ENCODE measurements at places on chromosomes 6 and 20. TPM values are rescaled to one million over a fixed set of nuclear protein-coding genes. Genes with fewer than 3 reads are reported as not detected.

- no peak for DNase-seq
These were observed 5.0 kb downstream of the ANKRD60 start for GRCh38 chr20:58223358-58223941.

Gene SOX18
- total RNA-seq: 30.5 TPM

Gene BMP5
- 0.93 TPM for total RNA-seq

Gene FOXC1
- total RNA-seq: 7.1 TPM

DNA sequence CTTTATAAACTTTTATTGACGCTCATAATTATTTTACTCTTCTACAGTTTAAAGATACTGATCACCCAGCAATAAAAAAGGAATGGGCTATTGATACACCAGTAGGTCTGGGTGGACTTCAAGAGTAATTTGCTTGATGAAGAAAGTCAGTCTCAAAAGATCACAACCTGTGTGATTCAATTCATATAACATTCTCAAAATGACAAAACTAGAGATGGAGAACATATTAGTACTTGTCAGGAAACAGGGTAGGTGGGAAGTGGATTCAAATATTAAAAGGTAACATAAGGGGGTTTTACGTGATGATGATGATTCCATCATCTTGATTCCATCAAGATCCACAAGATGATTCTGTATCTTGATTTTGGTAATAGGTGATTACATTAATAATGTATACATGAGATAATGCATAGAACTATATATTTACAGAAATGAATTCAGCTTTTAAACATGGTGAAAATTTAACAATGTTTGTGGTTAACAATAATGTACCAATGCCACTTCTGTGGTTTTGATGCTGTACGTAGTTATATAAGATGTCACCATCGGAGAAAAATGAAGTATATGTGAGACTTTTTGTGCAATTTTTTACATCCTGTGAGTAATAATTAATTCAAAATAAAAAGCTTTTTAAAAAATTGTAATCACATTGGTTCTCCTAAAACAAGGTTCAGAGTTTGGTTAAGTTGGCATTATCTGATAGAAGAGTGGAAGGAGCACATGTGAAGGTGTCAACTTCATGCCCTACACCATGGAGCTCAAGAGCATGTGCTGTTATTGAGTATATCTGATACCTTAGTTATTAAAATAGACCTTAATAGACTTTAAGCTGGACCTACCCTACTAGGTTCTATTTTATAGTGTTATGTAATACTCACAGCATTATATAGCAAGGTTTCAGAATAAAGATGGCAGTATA, 66.3 kb upstream of the DYNLRB1 start:
- no peak for DNase-seq

Measured in left ventricle myocardium inferior (tissue), 1 donor.